ENCODE measurements at places on chromosomes 3 and 15.

- DNase-seq, result no peak
Observed at GRCh38 chr15:38050529-38051448, 116.3 kb downstream of the TMCO5A start.

GRCh38 chr3:23271876-23272741 is 69.0 kb downstream of the UBE2E2 start:
- DNase-seq, result no peak

GRCh38 chr15:65399997-65400396 is 22.2 kb upstream of the IGDCC3 start:
- DNase-seq, result no peak

- DNase-seq, result no peak
Observed at GRCh38 chr15:39140060-39140604, 440.7 kb upstream of the THBS1 start.

DNA sequence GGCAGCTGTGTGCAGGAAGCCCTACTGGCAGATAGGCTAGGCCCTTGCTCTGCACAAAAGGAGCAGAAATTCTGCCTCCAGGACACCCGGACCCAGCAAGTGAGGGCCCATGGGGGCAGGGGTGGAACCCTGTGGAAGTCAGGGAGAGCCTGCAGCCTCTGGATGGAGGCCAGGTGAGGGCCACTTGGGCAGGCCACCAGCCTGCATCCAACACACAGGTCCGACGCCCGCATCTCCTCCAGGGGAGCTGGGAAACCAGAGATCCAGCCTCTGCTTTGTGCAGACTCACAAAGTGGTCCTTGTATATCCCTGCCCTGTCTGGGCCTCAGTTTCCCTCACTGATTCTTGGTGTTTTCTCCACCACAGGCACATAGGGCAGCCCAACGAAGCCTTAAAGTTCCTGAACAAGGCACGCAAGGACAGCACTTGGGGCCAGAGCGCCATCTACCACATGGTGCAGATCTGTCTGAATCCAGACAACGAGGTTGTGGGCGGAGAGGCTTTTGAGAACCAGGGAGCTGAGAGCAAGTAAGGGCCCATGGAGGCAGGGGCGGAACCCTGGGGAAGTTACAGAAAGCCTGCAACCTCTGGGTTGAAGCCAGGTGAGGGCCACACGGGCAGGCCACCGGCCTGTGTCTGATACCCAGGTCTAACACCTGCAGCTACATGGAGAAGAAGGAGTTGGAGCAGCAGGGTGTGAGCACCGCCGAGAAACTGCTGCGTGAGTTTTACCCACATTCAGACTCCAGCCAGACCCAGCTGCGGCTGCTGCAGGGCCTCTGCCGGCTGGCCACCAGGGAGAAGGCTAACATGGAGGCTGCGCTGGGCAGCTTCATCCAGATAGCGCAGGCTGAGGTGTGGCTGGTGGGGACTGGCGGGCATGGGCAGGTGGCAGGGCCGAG is 16.6 kb downstream of the CSRNP1 start:
- DNase-seq, result no peak

DNA sequence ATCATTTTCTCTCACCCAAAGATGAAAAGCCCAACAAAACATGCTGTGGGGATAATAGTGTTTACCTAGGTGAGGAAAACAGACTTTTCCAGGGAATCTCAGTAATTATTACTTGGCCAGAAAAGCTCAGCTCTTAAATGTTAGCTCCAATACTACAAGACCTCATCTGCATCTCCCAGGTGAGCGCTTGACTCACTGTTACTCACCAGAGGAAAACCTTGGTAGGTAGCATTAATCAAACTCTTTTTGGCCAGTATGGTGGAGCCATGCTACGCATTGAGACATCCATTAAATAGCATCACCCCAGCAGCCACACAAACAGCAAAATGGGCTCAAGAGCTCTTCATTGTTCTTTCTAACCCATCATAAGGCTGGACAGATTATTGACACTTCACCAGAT is 99.0 kb downstream of the TIGIT start:
- no peak for DNase-seq
